Regular cardiac myocyte (primary cell): ENCODE measurements at places on chromosomes 7 and 10. TPM values are rescaled to one million over a fixed set of nuclear protein-coding genes. Genes with fewer than 3 reads are reported as not detected.

The CALHM1 gene
- total RNA-seq, result not detected in 2 replicates

The ACTA2 gene
- 166 and 961 TPM in 2 replicates for total RNA-seq

The OR2A42 gene
- under 0.01 TPM in 1 of 2 replicates, not detected in the other for total RNA-seq

The PRKCQ gene
- total RNA-seq, result under 0.01 TPM in 1 of 2 replicates, not detected in the other

The MYOF gene
- 231 and 336 TPM in 2 replicates for total RNA-seq

The GDI2 gene
- 449 and 598 TPM in 2 replicates for total RNA-seq

The DEPP1 gene
- 15.3 and 139 TPM in 2 replicates for total RNA-seq

The SLC13A4 gene
- under 0.01 TPM in 1 of 2 replicates, not detected in the other for total RNA-seq

The C10orf67 gene
- total RNA-seq, result 0.19 TPM in 1 of 2 replicates, not detected in the other

The USP54 gene
- total RNA-seq, result 6.1 and 6.8 TPM in 2 replicates

The LRRN3 gene
- 4.8 and 10.5 TPM in 2 replicates for total RNA-seq

The KNDC1 gene
- 0.19 and 0.85 TPM in 2 replicates for total RNA-seq

The MMD2 gene
- not detected in 2 replicates for total RNA-seq

The H2BK1 gene
- not detected in 2 replicates for total RNA-seq
